Choroid plexus epithelial cell (primary cell): ENCODE measurements at places on chromosomes 3 and 15.

DNA sequence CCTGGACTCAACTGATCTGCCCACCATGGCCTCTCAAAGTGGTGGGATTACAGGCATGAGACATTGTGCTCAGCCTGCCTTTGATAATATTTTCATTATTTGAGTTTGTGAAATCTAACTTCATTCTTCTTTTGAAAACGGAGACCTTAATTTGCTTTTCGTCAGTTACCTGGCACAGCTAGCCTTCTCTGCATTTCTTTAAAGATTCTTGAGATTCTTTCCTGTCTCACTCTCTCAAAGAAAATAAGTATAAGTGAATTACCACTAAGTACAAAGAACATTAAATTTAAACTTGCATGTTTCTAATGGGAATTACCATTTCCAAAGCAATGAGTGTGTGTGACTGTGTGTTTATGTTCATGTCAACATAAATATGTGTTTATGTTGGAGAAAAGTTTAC, 187.9 kb downstream of the NFKBIZ start:
- DNase-seq: peak; percentile 51

DNA sequence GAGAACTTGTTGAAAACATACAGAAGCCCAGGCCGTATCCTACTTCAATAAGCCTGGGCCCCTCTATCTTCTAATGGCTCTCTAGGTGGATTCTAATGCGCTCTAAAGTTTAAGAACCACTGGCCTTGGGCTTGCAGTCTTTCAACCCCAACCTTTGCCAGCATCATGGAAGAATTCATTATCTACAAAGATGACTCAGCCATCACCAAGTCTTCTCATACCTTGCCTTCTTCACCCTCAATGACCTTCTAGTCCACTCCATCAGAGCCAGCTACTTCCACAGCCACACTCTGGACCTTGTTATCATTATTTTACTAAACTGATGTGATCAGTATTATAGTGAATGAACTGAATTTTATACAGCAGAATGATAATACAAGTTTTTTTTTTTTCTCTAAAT, 16.9 kb upstream of the TIPARP start:
- DNase-seq: no peak

- DNase-seq: peak; percentile 62
Observed at GRCh38 chr3:197791892-197792647, 1.0 kb downstream of the LRCH3 start.

GRCh38 chr3:111159391-111159790, 87.8 kb downstream of the NECTIN3 start:
- DNase-seq: peak; percentile 82

GRCh38 chr3:141597931-141598330, 111.1 kb downstream of the RASA2 start:
- no peak for DNase-seq

DNA sequence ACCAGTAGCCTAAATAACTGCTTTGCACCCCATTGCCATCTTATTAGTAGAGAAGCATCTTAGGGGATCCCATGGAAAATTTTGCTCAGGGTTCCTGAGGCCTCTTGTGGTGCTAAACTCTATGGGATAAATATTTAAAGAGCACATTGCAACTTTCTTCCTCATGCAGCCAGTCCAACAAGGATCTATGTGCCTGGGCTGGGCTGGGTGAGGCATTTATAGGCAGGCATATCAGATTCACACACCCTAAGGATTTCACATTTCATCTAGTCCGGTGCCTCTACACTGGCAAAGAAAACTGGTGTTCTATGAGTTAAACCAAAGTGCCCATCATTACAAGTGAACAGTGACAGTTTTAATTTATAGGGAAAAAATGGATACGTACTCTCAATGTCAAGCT, 512.3 kb downstream of the EDEM1 start:
- no peak for DNase-seq

- peak; percentile 37 for DNase-seq
Observed at GRCh38 chr3:125357032-125357658, 18.0 kb downstream of the ZNF148 start.

DNA sequence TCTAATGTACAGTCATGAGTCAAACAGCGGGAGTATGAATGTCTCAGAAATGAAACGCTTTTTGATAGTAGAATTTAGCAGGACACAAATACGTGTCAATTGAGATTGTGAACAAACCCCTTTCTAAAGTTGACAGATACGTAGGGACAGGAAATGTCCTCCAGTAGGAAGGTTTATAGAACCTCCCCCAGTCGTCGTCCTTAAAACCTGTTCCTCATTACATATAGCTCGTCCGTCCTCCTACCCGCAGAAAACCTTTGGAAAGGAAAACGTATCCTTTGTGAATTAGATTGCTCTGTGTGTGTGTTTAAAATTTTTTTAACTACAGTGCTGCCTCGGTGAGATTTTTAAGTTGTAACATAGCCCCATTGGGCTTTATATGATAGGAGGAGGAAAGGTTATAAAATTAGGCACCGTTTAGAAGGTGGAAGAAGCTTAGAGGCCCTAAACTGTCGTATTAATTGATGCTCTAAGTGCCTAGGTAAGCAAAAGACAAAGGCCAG, 4.1 kb downstream of the UBE2E1 start:
- no peak for DNase-seq

- DNase-seq: no peak
Observed at GRCh38 chr3:51937611-51938450, 3.9 kb downstream of the RRP9 start.

GRCh38 chr3:197733042-197733441, 3.7 kb downstream of the RUBCN start:
- DNase-seq: no peak

- DNase-seq: no peak
Observed at GRCh38 chr3:58686847-58687246, 20.3 kb upstream of the FAM3D start.

- peak; percentile 86 for DNase-seq
Observed at GRCh38 chr3:171982828-171983227, 56.5 kb upstream of the FNDC3B start.

- peak; percentile 68 for DNase-seq
Observed at GRCh38 chr3:148223266-148223665, 474.4 kb upstream of the AGTR1 start.

DNA sequence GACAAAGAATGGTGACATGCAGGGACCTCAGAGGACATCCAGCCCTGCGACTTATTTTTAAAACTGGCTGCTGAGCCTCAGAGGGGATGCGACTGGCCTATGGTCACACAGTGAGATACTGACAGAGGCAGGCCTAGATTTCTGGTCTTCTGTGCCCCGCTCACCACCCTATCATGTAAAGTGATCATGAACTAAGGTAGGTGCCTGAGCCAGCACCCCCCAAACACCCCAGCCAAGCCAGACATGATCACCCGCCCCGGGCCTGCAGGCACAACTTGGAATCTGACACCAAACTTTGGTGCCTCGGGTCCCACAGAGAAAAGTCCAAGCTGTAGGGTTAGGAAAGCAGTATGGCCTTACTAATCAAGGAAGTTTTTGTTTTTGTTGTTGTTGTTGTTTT, 33.9 kb upstream of the HHATL start:
- no peak for DNase-seq

- peak; percentile 35 for DNase-seq
Observed at GRCh38 chr15:93997071-93997658, 234.2 kb upstream of the MCTP2 start.

DNA sequence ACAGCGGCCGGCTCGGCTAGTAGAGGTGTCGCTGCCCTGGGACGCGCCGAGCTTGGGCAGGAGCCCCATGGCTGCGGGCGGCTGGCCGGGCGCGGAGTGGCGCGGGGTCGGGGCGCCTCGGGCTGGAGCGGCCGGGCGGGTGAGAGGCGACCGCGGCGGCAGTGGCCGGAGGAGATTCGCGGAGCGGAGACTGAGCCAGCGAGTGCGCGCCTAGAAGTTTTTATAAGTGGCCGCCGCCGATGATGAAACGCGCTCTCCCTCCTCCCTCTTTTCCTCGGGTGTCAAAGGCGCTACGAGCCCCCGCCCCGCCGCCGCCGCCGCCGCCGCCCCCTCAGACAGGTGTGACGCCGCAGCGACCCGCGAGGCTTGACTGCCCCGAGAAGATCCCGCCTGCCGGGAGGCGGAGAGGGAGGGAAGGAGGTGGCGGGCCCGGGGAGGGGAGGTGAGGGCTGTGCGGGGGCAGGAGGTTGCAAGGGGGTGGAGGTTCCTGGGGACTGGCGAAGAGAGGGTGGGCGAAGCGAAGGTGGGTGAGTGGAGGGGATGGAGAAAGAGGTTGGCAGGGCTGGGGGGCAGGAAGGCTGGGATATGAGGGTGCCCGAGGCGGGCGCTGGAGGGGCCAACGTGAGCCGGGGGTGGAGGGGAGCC, at the start of gene SLCO2A1:
Gene SLCO2A1, minus strand, starts transcription at position 192 of the 645 bp plus-strand sequence. Its CDS starts 123 bp downstream, at position 69.
- no peak for DNase-seq

DNA sequence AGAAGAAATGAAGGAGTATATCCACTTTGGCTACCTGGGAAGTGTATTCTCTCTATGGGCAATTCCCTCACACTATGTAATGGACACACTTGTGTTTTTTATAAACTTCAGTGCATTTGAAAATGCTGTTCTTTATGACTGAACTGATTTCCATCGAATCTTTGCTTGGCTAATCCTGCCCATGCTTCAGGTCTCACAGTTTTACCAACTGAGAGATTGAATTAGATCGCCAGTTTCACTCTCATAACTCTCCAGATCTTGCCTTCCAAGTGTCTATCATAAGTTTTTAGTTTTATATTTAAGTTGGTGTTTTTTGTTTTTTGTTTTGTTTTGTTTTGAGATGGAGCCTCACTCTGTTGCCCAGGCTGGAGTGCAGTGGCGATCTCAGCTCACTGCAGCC, 73.5 kb upstream of the MBNL1 start:
- DNase-seq: no peak

DNA sequence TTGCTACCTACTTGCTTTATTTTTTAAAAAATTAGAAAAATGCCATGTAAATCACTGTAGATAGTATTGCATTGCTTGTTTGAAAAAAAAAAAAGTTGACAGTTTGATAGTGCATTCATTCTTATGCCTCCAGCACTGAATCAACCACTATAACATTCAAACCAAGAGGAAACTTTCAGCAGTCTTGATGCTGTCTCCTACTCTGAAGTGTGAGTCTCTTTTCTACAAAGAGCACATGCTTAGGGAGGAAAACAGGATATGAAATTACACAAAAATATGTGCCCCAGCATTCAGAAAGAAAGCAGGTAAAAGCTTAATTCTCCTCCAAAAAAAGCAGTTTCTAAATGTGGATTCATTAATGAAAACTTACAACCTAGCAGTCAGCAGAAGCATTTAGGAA, 78.3 kb downstream of the ZBTB20 start:
- DNase-seq: peak; percentile 19

GRCh38 chr15:60793656-60794055, 314.7 kb upstream of the ICE2 start:
- DNase-seq: no peak

- peak; percentile 35 for DNase-seq
Observed at GRCh38 chr15:78992416-78993256, 47.8 kb upstream of the CTSH start.

- peak; percentile 68 for DNase-seq
Observed at GRCh38 chr3:158731938-158732855, at the start of gene RARRES1. TSS of gene RARRES1 (minus strand) at chr3:158732457. CDS start at chr3:158732415, 42 bp downstream.

- no peak for DNase-seq
Observed at GRCh38 chr15:101452572-101452971, 36.9 kb downstream of the PCSK6 start.

DNA sequence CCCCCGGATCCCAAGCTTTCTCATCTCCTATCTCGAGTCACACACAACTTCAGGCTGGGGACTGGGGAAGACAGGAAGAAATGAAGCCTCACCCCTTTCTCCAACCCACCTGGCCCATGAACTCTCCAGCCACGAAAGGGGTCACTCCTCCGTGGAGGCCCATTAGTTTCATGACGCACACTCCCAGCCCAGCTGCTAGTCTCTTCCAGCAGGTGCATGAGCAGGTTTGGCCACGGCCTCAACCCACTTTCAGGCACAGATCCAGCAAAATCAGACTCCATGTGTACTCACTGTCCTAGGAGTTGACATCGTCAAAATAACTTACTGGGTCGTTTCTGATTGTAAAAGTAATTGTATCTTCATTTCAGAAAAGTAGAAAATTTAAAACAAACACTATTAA, 76.6 kb downstream of the C3orf70 start:
- DNase-seq: no peak

DNA sequence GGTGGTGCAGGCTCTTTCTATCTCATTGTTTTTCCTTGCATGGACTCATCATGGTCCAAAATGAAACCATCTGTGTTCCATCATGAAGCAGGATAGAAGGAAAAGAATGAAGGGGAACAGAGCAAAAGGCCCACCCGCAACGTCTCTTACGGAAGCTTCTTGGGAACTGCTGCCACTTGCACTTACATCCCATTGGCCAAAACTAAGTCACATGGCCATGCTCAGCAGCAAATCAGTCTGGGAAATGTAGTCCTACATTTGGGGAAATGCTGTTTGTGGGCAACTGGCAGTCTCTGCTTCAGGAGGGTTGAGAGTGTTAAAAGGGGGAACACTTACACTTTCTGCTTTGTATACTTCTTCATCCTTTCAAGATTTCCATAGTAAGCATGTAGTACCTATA, 191.6 kb downstream of the SV2B start:
- DNase-seq: peak; percentile 12

- peak; percentile 15 for DNase-seq
Observed at GRCh38 chr15:75720787-75721479, 8.3 kb upstream of the CSPG4 start.

GRCh38 chr3:184619369-184619768, 57.8 kb downstream of the EPHB3 start:
- no peak for DNase-seq

DNA sequence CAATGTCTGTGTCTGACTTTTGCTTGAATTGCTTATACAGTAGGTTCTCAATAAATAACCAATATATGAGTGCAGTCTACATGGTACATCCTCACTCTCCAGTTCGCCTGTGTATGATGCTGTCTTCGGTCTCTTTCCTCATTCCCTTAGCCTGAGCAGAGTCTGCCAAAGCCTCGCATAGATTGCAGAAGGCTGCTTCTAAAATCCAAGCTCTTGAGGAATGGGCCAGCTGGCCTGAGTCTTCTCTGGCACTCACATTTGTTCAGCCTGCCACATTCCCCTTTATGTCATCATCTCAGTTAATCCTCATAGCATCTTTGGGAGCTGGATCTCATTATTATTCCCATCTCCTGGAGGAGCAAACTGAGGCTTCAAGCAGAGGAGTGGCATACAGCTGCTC, 27.2 kb upstream of the ADAMTS7 start:
- no peak for DNase-seq

DNA sequence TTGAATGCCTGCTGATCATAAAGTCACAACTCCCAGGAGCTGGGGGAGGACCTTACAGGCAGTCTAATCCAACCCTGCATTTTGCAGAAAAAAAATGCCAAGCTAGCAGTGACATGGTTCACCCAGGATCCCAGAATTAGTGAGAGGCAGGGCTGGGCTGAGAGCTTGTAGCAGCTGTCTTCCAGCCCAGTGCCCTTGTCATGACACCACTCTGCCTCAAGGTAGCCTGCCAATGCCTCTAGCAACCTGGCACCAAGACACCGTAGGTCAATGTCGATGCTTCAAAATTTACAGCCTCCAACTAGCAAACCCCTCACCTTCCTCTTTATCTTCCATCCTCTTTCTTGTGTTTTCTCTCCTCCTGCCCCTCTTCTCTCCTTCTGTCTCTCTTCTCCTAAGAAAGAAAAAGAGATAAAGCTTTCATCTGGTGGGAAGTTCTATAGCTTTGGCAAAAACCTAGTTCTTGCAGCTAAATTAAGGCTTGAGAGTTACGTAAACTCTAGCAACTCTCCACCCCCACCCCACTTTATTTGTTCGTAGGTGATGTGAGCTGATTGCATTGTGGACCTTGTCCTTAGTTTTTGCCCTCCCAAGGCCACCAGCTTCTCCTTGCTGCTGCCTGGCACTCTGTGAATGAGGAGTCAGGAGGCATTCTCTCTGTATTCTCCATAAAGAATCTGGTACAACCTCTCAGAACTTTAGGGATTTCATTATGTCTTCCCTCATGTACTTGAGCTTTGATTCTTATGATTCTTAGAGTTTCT, 18.3 kb upstream of the BFSP2 start:
- no peak for DNase-seq
